Stimulated activated CD8-positive, alpha-beta memory T cell treated with anti-CD3 and anti-CD28 coated beads, Interleukin-15, amount 100 ng/mL, for 4 hours (primary cell): ENCODE measurements at places on chromosomes 3 and 15.

DNA sequence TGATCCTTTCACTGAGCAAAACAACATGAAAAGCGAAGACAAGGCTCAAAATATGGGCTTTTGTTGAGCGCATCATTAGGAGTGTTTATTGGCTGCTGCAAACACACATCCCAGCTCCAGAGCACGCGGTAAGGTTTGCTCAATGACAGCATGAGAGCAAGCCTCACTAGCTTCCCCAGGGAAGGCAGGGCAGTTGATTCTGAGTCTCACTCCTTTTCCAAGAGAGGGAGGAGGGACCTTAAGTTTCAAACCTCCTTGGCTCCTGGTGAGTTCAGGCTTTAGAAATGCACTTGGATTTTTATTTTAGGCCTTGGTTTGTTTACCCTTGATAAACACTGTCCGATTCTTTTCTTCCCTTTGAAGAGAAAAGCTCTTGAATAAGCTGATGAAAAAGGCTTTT lies 69.1 kb upstream of the CACNA2D3 start:
- DNase-seq: no peak

DNA sequence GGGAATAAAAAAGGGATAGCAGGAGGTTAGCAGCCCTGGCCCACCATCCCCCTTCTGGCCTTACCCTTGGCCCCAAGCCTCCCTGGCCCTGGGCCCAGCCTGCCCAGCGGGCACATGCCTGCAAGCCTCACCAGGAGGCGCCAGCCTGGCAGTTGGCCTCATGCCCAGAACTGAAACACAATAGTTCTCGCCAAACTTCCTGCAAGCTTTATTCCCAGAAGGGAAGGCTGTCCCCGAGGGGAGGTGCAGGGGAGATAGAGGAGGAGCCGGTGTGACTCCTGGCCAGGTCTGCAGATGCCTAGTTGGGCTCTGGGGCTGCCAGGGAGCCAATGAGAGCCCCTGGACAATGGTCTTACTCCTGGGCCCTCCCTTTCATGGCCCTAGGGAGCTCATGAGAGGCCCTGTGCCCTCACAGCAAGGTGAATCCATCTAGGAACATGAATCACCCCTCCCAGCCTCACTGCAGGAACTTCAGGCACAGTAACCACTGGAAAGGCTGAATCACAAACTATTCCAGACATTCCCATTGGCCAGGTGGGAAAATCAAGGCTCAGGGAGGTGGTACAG lies 4.0 kb downstream of the CCDC33 start:
- no peak for DNase-seq

DNA sequence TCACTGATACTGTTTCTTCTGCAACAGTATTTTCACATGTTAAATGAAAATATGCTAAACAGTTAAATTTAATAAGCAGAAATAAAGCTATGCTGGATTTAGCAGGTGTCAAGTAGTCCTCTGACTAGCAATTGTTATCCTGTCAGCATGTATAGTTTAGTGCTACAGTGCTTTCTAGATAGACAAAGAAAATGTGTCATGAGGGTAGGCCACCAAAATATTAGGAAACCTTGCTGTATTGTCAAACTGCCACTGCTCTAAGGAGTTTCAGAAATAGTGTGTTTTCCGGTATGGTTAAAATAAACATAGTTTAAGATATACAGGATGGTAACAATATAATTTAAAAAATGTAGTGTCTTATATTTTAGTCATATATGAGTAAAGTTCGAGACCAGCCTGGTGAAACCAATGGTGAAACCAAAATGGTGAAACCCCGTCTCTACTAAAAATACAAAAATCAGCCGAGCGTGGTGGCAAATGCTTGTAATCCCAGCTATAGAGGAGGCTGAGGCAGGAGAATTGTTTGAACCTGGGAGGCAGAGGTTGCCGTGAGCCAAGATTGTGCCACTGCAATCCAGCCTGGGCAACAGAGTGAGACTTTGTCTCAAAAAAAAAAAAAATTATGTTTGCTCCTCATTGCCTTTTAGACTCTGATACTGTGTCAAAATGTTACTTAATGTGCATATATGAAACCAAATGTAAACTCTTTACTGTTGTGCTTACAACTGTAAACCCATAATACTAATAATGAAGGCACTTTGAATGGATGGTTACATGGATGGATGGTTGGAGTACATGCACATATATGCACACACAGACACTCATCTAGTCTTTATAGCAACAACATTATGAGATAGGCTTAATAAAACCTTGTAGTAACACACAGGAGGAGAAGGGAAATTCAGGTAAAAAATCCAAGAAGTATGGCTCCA lies 204.8 kb downstream of the RSRC1 start:
- no peak for DNase-seq

- DNase-seq: no peak
These were observed 101.4 kb downstream of the TGFBR2 start for GRCh38 chr3:30707825-30708224.

DNA sequence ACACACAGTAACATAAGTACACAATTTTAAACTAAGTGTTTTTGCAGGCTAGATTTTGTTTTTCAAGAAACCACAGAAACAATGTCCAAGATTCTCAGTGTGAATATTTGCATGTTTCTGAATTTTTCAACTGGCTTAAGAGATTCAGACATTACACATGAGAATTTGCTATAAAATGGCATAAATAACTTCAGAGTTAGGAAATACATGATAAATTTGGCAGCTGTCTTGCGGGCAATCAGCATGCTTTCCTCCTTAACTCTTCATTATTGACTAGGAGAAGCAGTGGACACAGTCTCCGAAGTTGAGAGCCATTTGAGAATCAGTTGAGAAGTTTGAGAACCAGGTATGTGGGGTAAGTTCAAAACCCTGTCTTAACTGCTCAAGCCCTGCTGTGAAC lies 625.6 kb upstream of the SGO1 start:
- DNase-seq: no peak

GRCh38 chr15:27438403-27439375 lies 467.7 kb downstream of the GABRG3 start:
- no peak for DNase-seq

- DNase-seq: no peak
These were observed 132.7 kb downstream of the GHSR start for GRCh38 chr3:172315401-172316091.

GRCh38 chr3:130345487-130346079 lies at the start of gene COL6A5:
Gene COL6A5 (plus strand): TSS chr3:130345672. CDS start chr3:130373639, 27,967 bp downstream.
- DNase-seq: no peak

DNA sequence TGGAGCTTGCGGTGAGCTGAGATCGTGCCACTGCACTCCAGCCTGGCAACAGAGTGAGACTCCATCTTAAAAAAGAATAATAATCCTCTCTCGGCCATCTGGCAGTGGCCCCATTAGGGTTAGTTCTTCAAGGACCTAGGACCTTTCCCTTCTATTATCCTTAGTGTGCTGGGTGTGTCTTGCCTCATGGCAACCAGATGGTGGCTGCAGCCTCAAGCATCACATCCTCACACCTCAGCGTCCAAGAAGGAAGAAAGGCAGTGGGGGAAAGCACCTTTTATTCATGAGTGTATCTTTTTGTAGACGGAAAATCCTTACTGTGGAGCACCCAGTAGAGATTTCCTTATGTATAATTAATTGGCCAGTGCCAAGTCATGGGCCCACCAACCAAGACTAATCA lies 42.7 kb upstream of the TFRC start:
- no peak for DNase-seq

DNA sequence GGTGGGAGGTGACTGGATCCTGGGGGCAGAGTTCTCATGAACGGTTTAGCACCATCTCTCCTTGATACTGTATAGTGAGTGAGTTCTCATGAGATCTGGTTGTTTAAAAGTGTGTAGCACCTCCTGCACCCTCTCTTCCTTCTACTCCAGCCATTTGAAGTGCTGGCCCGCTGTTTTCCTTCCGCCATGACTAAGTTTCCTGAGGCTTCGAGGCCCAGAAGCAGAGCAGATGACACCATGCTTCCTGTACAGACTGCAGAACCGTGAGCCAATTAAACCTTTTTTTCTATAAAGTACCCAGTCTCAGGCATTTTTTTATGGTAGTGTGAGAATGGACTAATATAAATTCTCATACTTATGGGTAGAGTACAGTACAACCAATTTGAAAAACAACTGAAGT lies 123.6 kb upstream of the BHLHE40 start:
- no peak for DNase-seq

GRCh38 chr3:5304789-5305683 lies 117.5 kb downstream of the EDEM1 start:
- no peak for DNase-seq

DNA sequence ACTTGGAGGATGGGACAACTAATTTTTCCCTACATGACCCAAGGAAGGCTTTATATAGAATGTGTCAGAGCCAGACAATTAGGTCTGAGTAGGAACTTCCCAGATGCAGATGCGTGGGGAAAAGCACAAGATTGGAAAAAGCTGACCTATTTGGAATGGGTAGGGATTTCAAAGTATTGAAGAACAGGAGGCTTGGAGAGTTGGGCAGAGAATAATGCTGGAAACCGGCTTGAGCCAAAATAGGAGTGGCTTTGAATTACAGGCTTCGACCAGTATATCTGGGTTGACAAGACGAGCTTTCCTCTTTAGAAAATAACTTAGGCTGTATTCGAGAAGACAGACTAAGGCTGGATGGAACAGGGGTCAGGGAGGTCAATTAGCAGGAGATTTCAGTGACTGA lies 181.1 kb downstream of the GBE1 start:
- no peak for DNase-seq
